ENCODE measurements at places on chromosomes 2 and 18.

DNA sequence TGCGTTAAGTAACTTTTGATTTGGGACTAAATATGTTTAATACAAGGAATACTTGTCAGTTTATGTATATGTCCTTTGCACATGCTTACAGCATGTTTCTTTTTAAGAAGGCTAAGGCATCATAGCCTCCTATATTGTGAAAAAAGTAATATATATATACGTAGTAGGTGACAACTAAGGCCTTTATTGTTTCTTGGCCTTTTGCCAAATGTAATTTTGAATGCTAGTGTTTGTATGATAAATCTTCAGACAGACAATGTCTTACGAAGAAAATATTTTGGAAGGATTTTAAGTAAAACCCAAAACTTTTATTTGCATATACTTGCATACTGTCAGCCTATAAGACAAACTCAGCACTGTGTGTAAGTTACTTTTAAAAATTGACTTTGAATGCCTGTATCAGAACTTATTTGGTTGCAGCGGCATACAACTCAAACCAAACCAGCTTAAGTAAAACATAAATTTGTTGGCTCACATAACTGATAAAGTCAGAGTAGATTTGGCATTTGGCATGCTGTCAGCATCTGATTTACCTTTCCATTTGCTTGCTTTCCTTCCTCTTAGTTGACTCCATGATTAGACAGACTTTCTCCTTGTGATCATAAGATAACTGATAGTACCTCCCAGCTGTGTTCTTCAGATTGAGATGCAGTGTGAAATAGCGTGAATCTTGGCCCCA is 24.4 kb downstream of the UBE2E3 start:
- no peak for DNase-seq

DNA sequence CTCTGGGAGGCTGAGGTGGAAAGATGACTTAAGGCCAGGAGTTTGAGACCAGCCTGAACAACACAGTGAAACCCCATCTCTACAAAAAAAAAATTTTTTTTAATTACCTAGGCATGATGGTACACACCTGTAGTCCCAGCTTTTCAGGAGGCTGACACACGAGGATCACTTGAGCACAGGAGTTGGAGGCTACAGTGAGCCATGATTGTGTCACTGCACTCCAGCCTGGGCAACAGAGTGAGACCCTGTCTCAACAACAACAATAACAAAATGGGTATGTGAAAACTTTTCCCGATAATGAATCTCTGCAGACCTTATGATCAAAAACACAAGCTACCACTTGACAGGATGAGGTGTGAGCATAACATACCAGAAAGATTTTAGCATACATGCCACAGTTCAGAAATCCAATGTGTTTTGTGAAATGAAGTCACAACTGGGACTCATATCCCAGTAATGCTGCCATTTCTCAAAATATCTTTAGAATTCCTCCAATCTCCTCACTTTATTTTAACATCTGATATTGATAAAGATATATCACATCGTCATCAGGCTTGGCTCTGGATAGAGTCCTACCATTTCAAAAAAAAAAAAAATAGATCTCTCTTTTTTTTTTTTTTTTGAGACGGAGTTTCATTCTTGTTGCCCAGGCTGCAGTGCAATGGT is 74.0 kb upstream of the PELI1 start:
- no peak for DNase-seq

DNA sequence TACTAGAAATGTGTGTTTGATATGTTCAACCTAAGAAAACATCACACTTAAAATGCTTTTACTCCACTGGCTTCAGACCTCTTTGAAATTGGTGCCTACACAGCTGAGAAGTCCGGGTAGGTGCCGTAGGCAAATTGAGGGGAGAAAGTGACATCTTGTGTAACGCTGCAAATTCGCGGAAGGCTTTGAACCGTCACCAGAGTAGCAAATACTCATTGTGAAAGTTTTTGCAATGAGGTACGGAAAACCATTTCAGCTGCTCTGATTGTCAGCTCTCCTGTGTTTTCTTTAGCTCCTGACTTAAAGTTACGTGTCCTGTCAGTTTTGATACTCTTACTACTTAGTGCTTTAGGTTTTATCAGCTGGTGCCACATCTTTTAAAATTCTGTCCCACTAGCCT is 224.5 kb downstream of the FAM210A start:
- DNase-seq: no peak

DNA sequence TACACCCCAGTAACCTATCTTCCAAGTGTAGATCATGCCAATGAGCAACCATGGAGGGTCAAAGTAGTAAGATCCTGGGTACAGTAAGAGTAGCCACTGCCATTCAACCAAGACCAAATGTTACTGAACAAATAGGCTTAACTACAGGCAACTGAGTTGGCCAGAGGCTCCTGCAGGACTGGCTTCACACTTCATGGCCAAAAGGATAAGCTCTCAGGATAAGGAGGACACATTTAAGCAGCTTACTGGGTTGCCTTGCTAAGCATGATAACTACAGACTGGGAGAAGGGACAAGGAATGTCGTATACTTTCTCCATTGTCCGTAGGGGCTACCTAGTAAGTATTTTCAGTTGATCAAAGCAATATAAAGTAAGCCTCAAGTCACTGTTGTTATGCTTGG is 174.7 kb downstream of the INO80D start:
- no peak for DNase-seq

DNA sequence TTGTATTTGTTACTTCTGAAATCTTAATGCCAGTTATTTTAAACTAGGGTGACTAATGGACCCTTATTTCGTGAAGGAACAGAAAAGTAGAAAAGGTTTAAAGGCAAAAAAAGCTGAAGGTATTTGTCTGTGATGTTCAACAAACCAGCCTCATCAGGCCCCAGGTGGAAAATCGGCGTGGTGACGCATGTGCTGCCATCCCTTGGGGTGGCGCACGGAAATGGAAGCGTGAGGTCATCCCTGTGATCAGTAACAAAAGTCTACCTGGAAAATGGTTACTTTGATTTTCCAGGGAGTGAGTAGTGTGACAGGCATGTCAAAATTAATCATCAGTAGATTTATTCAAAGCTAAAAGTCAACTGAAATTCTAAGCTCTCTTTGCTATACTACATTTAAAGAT is 313.2 kb downstream of the GBX2 start:
- DNase-seq: no peak

DNA sequence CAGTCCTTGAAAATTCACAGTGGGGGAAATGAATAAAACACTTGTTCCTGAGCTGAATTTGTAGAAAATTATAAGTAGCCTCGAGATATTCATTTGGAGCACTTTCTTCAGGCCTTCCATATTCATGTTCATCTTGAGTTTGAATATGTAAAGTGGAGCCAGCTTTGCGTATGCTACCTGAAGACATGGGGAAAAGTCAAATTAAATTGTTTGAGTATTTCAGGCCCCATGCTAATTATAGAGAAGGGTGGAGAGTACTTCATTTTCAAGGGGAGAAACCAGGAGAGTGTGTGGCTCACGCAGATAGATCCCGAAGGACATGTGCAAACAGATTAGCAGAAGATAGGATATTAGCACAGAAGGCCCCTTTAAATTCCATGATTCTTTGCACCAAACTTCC is 7.7 kb downstream of the RPRM start:
- DNase-seq: no peak

- DNase-seq: no peak
These were observed 531.4 kb upstream of the CNTNAP5 start for GRCh38 chr2:123493687-123494086.

- peak; percentile 73 for DNase-seq
These were observed at the start of gene SERPINB2 for GRCh38 chr18:63887424-63887823. TSS of gene SERPINB2 (plus strand) at chr18:63887705. CDS start at chr18:63891445, 3,740 bp downstream.

GRCh38 chr18:44725300-44726058 is 44.8 kb downstream of the SETBP1 start:
- DNase-seq: peak; percentile 90

DNA sequence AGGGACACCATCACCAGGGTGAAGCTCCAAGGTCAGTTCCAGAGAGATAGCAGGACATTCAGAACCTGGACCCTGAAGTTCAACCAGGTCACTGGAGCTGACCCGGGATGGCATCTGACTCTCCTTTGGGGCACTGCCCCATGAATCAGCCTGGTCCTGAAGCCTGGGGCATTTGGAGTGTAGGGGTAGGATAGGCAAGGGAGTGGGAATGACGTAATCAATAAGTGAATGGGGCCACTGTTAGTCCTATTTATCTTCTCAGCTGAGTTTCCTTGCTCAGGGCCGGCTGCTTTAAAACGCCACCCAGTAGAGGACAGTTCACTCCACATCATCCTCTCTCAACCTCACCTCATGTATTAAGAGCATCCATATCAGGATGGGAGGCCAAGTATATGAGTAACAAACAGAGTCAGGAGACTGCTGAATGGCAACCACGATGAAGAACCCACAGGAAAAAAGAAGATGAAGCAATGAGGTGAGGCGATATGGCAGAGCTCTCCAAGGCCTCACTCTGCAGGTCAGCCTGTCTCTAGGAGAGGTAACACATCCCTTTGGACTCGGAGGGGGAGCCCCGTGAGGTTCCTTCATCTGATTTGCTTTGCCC is 1.8 kb upstream of the RFX8 start:
- peak; percentile 48 for DNase-seq

GRCh38 chr2:53670331-53670730 is 97.3 kb upstream of the CHAC2 start:
- DNase-seq: peak; percentile 12

GRCh38 chr2:227877421-227878310 is 6.2 kb downstream of the DAW1 start:
- DNase-seq: peak; percentile 59

- peak; percentile 59 for DNase-seq
These were observed 64.3 kb upstream of the EPAS1 start for GRCh38 chr2:46232860-46233259.

GRCh38 chr2:215347878-215348277 is 36.0 kb downstream of the ATIC start:
- DNase-seq: peak; percentile 20

- DNase-seq: peak; percentile 81
These were observed 1.8 kb upstream of the BCL11A start for GRCh38 chr2:60555066-60555782.

- peak; percentile 82 for DNase-seq
These were observed 53.9 kb upstream of the CTAGE1 start for GRCh38 chr18:22471546-22472131.

GRCh38 chr2:177579486-177580036 is 187.0 kb downstream of the AGPS start:
- DNase-seq: no peak

GRCh38 chr2:7880566-7880965 is 801.3 kb upstream of the ID2 start:
- DNase-seq: peak; percentile 16

DNA sequence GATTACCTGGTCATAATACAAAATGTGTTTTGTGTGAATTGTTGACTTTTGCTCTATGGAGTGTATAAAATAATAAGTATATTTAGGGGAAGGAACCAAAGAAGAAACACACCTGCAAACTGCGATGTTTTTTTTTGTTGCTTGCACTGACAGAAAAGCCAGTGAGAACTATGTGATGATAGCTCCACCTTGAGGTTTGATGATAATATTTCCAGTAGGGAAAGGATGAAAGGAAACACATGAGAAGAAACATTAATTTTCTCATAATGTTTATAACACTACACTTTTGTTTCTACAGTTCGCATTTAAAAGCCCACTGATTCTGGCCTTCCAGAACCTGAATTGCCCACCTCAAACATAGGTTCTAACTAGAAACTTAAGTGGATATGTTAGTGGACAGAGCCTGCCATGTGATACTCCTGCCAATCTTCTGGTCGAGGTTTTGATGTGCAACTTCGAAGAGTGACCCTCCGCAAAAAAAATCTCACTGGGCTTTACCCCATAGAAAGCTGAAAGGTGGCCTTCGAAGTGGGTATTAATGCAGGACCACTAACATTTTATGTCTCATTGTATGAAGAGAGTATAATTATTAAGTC is 476.4 kb upstream of the SPHKAP start:
- DNase-seq: peak; percentile 69

DNA sequence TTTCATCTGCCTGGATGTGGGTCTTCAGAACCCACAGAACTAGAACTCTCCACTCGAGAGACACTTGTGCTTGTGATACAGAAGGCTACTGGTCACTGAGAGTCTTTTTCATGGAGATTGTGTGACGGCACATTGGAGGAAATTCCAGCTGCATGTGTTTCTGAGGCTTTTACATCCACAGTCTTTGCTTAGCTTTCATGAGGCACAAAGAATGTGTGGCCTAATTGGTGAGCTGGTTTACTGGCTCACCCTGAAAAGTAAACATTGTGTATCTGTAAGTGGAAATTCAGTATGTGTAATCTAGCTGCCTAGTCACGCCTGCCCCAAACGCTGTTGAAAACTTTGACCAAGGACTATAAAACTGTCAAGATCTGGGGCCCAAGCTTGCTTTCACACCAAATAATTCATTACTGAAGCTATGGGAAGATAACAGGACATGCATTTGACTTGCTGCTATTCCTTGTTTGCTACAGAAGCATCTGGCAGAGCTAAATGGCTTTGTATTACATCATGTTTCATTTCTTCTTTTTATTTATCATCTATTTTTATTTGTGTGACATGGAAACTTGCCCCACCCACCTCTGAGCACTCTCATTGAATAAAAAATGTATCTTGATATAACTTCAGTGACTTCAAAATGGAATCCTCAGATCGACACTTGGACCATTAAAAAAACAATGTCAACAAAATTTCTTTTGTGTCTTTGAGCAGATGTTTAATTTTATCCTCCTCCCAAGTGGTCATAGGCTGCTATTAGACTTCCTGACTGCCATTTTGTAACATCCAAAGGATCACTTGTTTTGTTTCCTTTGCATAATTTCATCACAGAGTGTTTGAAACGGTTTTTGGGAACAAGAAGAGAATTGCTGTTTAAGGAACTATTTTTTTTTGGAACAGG is 80.2 kb downstream of the EFEMP1 start:
- peak; percentile 98 for DNase-seq

DNA sequence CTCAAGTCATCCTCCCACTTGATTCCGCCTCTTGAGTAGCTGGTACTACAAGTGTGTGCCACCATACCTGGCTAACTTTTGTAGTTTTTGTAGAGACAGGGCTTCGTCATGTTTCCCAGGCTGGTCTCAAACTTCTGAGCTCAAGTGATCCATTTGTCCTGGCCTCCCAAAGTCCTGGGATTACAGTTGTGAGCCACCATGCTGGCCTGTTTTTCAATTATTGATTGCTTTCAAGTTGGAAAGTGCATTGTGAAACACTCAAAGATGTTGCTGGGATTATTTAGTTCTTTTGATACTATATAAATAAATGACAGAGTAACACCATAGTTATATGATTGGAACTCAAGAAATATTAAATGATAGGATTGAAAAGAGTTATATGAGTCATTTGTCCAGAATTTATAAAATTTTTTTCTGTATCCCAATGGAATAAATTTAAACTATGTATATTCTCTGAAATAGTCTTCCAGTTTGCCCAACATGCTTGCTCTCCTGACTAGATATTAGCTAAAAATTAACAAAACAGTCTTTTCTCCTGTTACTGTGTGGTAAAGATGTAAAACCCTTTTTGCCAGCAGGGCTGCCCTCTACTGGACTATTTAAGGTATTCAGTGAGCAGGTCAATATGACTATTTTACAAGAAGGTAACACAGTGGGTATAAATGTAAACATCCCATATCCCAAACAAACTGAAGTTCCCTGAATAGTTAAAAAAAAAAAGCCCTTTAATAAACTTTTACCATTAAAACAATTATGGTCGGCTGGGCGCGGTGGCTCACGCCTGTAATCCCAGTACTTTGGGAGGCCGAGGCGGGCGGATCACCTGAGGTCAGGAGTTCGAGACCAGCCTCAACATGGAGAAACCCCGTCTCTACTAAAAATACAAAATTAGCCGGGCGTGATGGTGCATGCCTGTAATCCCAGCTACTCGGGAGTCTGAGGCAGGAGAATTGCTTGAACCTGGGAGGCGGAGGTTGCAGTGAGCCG is 42.7 kb downstream of the ACSL3 start:
- DNase-seq: peak; percentile 76

All from GM23248 (cell line).